ENCODE measurements at places on chromosomes 12 and 14.

DNA sequence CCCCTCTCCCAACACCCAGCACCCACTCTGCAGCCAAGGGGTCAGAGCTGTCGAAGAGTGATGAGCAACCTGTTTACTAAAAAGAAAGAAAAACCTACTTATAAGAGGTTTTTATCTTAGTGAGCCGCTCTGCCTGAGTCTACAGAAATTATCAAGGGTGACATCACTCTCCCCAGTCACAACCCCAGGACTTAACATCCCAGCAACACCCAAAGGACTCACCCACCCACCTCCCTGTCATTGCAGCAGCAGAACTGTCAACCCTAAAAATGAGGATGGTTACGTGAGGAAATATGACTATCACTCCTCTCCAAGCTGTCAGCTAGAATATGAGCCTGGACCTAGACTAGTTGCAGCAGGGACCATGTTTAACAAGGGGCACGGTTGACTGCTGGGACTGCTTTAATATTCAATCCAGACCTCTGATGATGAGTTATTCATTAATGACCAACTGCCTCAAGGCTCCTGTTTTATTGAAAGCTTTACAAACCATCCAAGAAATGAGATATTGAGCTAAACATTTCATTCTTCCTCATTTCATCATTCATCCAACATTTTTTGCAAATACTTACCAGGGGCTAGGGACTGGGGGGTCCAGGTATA lies 53.9 kb upstream of the FICD start:
- no peak for DNase-seq

- DNase-seq: no peak
Observed at GRCh38 chr12:2552000-2552756, 242.6 kb upstream of the FKBP4 start.

DNA sequence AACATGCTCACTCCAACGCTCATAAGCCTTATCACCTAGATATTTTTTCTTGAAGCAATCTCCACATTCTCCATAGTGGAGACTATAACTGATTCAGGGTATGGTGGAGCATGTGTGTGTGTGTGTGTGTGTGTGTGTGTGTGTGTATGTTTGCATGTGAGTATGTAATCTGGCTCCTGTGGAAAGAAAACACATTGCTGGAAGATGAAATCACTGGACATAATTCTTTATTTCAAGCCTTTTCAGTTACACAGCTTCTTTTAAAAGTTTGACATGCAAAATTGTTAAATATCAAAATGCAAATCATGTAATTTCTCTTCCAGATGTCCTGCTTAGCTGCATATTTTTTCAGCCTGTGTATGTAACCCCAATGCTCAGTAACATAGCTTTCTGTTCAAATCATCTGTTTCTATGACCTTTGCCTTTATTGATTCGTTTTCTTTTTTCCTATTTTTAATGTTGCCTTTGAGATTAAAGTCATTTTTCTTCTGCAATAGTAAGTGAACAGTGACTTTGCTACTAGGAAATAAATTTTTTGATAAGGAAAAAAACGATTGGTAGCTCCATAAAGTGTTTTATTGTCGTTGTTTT lies 80.5 kb upstream of the BTG1 start:
- peak; percentile 61 for DNase-seq

DNA sequence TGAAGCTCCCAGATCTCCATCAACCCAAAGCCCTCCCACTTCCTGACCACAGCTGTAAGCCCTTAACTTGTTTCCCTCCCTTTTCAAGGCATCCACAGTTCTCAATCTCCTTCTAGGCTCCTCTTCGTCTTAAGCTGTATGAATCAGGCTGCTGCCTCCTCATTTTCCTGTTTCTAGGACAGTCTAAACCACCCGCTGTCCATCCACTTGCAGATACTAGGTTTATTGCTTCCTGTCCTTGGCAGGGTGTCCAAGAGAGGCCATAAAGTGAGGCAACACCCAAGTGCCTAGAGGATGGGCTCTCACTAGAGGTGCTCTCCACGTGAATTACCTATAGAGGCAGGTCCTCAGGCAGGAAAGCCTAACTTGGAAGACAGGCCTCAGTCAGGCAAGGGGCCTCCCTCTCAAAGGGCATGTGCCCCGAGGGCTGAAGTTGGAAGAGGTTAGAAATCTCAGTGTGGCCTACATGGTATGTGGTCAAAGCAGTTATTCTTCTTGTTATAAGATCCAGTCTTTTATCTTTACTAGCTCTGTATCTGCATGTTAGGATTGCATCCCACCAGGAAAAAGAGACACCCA lies 8.8 kb upstream of the TMEM106C start:
- no peak for DNase-seq

DNA sequence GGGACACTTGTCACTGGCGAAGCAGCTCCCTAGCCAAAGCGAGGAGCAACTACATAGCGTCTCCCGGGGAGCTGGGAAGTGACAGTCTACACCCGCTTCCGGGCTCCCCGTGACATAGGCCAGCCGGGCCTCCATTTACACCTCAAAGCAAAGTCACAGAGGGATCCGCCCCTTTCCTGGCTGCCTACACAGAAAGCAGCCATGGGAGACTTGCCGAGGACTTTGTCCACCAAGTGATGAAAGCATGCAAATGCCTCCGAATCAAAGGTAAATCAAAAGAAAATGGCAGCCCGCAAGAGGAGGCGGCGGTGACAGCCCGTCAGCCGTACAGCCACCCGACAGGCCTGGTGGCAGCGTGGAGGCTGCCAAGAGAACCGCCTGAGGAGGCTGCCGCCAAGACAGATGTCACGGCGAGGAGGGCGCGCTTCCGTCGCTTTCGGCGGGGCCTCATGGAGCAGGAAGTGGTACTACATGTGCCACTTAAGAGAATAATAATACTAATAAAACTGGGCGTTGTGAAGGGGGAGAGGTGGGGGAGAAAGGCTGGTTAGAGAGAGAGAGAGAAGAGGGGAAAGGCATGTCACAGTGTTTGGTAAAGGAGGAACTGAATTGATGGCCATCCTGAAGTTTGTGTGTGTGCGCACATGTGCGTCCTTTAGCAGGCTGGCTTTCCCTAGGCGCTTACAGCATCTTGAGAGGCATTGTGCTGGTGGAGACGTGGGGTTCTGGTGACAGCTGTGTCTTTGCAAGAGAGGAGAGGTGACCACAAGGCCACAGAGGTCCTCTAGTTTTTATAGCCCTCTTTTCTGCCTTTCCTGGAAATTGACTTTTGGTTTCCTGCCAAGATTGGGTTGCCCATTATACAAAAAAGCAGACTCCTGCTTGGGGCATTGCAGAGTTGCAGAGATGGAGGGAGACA lies 661.7 kb downstream of the VRK1 start:
- peak; percentile 14 for DNase-seq
